Stimulated activated CD4-positive, alpha-beta T cell treated with anti-CD3 and anti-CD28 coated beads, Interleukin-12 subunit alpha, Interleukin-12 subunit beta, amount 100 ng/mL, for 24 hours (primary cell): ENCODE measurements at places on chromosomes 3 and 15.

- DNase-seq: no peak
Observed at GRCh38 chr15:95078003-95078402, 846.6 kb downstream of the MCTP2 start.

DNA sequence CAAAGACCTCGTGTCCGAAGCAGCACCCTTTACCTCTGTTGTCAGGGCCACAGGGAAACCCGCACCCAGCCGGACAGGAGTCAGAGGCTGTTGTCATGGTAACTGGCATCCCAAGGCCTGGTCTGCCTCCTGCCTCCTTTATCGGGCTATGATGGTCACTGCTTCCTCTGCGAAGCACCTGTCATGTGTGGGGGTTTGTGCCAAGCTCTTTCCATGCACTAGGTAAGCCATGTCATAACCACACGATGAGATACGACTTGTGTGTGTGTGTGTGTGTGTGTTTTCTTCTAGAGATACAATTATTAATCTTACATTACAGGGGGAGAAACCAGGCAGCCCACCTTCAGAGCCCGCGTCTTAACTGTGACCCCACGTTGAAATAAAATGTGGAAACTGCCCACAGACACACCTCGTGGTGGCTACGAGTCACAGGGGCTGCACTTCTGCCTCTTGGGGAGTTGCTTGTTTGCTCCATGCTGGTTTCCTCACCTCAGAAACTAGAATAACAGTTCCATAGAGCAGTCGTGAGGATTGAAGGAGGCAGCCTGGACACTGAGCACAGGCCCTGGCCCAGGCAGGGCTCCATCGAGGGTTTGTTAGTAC is 18.0 kb downstream of the ZDHHC19 start:
- no peak for DNase-seq

- no peak for DNase-seq
Observed at GRCh38 chr3:167919590-167919989, 176.1 kb downstream of the GOLIM4 start.

- no peak for DNase-seq
Observed at GRCh38 chr15:85403745-85404144, 23.3 kb downstream of the AKAP13 start.

GRCh38 chr3:43748179-43748578 is 57.4 kb downstream of the ABHD5 start:
- DNase-seq: no peak

- no peak for DNase-seq
Observed at GRCh38 chr3:17302774-17303173, 418.0 kb downstream of the PLCL2 start.

DNA sequence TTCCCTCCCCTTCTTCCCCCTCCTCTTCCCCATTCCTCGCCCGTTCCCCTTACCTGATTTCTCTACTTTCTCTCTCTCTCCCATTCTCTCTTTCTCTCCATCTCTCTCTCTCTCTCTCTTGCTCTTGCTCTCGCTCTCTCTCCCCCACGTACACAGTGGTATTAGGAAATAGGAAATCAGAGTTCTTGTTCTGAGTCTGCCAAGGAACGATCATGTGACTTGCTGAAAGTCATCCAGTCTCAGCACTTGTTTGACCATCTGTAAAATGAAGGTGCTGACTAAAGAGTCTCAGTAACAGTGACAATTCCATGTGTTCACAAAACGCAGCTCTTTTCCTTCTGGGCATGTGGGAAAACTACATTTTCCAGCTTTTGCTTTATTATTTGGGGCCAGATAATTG is 445.0 kb upstream of the TGFBR2 start:
- no peak for DNase-seq

- no peak for DNase-seq
Observed at GRCh38 chr3:420584-420983, 224.0 kb downstream of the CHL1 start.

DNA sequence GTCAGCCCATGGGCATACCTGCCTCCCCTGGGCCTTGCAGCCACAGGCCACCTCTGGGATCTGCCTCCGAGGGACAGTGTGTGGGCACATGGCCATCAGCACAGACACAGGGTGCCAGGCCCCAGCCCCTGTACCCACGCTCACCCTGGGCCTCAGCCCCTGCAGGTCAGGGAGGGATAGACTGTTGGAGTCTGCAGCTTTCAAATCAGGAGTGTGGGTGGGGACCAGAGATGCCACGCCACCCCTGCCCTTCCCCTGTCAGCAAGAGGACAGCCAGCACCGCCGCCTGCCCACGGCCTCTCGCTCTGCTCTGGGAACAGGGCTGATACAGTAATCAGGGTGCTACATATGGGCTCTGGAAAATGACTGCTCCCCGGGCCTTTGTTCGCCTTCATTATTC is 72.7 kb downstream of the DNAJB8 start:
- DNase-seq: no peak

- no peak for DNase-seq
Observed at GRCh38 chr15:61275901-61276300, 46.8 kb upstream of the RORA start.

DNA sequence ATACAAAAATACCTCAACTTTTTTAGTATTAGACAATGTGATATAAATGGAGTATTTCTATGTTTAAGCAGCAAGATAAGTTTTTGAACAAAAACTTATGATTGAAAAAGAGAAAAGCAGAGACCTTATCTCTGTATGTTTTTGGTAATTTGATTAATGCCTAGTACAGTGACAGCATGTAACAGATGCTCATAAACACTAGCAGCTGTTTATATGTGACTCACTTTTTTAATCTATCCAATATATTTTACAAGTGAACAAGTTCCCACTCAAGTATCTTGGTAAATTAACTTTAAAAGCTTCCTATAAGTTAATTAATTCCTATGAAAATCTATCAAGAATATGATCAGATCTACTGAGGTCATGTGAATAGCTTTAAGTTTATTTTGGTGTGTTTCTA is 55.1 kb downstream of the NGLY1 start:
- no peak for DNase-seq

- DNase-seq: no peak
Observed at GRCh38 chr3:38618343-38618742, 31.1 kb downstream of the SCN5A start.

DNA sequence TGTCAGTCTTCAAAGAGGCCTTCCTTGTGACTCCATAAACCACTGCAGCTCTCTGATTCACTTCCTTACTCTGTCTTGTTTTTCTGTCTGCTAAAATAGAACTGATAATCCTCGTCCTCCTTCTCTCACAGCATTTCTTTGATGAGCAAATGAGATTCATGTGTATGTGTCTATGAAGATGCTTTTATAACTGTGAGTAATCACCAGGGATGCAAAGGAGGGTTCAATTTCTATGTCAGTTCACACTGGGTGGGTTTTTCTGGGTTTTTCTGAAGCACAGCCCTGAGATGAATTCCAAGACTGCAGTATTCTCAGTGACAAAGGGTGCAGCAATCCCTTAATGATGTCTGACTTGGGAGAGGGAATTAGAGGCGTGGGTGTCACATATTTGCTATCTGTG is 746.6 kb upstream of the CFAP20DC start:
- no peak for DNase-seq

DNA sequence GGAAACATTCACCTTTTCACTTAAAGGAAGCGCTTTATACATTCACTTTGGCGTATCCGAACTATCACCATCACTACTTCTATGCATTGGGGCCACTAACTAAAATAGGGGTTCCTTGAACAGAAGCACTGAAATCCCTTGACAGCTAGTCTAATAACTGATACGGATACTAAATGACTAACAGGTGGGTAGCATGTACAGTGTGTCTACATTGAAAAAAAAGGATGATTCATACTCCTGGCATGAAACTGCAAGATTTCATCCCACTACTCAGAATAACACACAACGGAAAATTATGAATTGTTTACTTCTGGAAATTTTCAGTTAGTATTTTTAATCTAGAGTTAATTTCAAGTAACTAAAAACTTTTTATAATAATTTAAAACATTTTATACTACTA is 96.7 kb downstream of the SMARCC1 start:
- DNase-seq: no peak
